AG04450 (cell line): ENCODE measurements at places on chromosomes 3 and 15.

GRCh38 chr3:64827019-64827418, 139.2 kb upstream of the ADAMTS9 start:
- DNase-seq: no peak

GRCh38 chr3:51591231-51591630, 52.7 kb downstream of the RAD54L2 start:
- DNase-seq: no peak

DNA sequence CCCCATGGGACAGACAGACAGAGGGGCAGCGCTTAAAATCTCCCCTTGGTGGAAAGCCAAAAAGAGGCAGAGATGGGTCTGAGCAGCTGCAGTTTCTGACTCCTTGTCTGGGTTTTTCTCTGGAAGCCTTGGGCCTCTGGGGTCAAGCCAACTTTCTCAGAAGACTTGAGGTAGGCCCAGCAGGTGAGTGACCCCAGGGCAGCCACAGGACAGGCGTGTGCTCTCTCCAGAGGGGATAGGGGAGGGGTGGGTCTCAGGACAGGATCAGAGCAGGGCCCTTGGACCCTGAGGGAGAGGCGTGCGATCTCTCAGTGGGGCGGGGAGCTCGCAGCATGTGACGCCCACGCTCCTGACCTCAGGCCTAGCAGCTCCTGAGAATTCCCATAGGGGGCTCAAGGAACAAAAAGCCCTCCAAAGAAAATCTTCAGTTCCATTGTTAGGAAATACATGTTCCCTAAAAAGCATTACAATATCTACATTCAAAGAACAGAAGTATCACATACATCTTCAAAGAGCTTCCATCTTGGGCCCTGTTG, 34.6 kb upstream of the DUSP7 start:
- no peak for DNase-seq

DNA sequence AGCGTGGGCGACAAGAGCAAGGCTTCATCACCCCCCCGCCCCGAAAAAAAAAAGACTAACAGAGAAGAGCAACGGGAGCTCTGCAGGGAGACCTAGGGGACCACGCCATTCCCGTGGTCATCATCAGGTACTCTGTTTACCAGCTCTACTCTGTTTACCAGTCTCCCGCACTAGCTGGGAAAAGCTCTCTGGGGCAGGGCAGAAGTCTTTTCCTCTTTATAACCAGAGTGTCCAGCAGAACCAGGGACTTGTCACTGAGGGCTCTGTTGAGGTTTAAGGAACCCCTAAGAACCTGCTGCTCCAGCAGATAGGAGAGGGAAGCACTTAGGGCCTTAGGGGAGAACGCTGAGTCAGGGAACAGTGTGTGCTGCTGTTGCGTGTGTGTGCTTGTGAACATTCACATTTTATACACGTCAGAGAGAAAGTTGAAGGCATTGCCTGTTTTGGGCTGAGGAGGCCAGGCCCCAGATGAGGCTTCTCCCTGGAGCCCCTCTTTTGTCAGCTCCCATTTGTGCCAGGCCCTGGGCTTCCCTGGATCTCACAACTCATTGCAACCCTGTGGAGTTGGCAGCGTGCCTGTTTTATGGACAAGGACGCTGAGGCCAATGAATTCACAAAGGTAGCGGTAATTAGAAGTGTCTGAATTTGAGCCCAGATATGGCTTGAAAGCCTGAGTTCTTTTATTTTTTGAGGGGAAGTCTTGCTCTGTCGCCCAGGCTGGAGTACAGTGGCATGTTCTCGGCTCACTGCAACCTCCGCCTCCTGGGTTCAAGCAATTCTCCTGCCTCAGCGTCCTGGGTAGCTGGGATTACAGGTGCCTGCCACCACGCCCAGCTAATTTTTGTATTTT, 24.2 kb upstream of the ERICH6 start:
- no peak for DNase-seq

- DNase-seq: no peak
Observed at GRCh38 chr15:89127054-89127702, 38.9 kb downstream of the ABHD2 start.

- no peak for DNase-seq
Observed at GRCh38 chr15:57286446-57287122, 89.7 kb upstream of the CGNL1 start.

DNA sequence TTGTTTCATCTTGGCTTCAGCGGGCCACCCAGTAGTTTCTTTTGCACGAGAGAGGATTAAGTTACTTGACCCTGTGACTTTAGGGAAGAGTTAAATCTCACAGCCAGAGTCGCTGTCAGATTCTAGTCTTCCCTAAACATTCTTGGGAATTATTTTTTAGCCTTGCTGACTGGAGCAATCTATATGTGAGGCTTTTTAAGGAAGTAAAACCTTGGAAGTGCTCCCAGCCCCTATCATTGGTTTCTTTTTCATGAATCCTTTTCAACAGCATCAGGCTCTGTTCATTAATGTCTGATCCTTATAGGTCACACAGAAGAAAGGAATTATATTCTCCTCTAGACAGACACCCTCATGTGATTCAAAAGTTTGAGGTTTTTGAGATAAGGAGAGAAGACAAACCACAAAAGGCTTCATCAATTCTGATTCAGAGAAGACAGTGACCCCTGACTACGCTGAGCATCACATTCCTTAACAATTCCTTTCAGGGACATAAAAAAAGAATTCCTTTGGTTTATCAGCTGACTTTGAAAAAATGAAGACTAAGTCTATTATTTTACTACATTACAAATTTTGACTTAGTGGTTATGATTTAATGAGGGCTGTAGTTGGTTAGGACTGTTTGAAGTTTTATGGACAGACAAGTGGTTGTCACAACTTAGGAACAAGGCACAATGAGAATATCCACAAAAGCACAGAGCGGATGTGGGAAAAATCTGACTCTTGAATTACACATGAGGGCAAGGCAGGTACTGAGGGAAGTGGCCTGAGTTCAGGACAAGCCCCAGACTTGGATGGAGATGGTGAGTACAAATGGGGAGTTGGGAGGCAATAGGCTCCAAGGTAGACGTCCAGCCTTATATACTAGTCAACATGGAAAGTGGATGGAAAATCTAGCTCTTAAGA, 171.1 kb upstream of the STT3B start:
- no peak for DNase-seq

- DNase-seq: no peak
Observed at GRCh38 chr3:64133272-64133671, 92.0 kb downstream of the PRICKLE2 start.

DNA sequence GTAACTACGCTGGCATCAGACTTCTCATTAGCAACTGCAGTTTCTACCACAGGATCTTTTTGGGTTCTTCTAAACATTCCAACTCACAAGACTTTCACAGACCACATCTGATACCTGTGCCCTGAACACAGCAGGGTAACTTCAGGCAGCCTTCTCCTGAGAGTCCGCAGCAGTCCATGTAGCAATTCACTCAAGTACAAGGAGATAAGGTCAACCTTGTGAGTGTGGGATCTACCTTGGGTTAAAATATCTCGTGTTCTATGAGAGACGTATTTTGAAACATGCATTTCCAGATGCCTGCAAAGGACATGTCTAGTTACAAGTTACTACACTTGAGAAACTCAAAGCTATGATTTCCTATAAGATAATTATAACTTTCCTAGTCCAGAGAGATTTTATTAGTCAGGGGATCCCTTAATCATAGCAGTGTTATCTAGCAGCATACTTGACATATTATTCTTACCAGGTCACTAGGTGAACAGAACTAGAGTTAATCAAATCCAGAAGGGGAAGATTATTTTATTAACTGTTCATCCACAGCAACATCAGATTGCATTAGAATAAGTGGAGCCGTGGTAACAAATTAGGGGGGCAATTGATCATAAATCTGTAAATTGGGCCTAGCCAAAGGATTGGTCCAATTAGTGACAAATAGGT, 66.4 kb downstream of the ASTE1 start:
- no peak for DNase-seq

GRCh38 chr15:76338486-76339304, 2.1 kb downstream of the ISL2 start:
- DNase-seq: no peak

GRCh38 chr15:88174571-88174970, 82.0 kb downstream of the NTRK3 start:
- DNase-seq: no peak

- no peak for DNase-seq
Observed at GRCh38 chr15:74108111-74108510, 22.3 kb upstream of the ISLR2 start.

DNA sequence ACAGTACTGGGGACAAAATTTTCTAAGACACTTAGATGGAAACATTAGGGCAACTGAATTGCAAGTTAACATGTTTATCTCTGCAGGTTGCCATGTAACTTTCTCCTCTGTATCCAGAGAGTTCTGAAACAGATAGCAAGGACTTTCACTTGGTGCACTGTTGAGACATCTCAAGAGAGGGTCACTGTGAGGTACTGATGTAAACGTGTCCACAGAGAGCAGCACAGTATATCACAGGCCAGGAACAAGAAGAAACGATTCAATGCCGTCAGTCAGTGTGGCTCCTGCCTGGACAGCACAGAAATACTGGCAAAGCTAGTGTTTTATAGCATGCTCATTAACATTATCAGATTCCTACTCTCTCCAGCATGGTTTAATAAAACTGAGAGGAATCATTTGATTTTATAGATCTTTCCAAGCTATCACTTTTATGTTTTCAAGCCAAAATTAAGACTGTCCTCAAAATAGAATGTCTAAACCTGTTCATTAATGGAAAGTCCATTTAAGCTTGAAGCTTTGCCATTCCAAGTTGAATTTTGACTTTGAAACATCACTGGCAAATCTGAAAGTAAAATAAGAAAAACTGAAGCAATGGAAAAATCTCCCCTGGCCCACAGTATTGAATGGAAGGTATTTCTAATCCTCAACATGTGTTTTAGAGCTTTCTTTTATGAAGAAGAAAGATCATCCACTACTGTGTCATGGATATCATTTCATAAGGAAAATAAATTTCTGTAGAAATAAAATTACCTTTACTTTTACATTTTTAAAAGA, 102.7 kb downstream of the IMPG2 start:
- DNase-seq: no peak

DNA sequence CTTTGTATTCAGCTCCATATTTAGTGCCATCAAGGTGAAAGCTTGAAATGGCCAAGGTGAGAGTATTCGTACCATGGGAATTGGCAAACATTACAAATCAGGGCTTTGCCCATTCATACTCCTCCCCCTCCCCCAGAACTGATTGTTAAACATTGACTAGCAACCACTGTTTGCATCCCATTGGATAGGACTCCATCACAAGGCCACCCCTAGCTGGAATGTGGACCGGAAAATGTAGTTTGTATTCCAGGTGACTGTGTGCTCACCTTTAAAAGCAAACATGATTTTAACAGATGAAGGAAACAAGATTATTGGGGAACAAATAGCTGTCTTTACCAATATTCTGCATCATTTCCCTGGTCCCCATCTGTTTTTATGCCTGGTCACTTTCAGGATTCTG, 14.1 kb downstream of the ST3GAL6 start:
- DNase-seq: no peak

- no peak for DNase-seq
Observed at GRCh38 chr15:68541743-68542142, 37.0 kb upstream of the CORO2B start.

- no peak for DNase-seq
Observed at GRCh38 chr3:24662449-24663345, 168.0 kb upstream of the THRB start.

- DNase-seq: no peak
Observed at GRCh38 chr3:134852893-134853351, 57.9 kb downstream of the EPHB1 start.

DNA sequence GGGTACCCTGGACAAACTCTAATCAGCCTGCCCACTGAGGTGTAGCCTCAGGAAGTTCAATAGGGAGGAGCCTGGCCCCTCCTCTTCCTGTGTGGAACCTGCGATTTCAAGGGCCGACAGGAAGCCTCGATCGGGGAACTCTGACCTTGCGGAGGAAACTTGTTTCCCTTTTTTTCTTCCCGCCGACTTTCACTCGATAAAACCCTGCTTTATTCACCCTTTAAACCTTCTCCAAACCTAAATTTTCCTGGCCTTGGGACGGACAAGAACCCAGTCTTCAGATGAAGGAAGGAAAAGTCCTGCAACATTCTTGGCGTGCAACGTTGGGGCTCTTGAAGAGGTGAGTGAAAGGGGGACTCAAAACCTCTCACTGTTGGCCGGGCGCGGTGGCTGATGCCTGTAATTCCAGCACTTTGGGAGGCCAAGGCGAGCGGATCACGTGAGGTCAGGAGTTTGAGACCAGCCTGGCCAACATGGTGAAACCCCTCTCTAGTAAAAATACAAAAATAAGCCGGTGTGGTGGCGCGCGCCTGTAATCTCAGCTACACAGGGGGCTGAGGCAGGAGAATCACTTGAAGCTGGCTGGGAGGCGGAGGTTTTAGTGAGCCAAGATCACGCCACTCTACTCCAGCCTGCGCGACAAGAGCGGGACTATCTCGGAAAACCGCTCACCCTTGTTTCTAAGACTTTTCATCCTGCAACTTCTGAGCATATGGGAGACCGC, 208.2 kb downstream of the ZNF385D start:
- no peak for DNase-seq

DNA sequence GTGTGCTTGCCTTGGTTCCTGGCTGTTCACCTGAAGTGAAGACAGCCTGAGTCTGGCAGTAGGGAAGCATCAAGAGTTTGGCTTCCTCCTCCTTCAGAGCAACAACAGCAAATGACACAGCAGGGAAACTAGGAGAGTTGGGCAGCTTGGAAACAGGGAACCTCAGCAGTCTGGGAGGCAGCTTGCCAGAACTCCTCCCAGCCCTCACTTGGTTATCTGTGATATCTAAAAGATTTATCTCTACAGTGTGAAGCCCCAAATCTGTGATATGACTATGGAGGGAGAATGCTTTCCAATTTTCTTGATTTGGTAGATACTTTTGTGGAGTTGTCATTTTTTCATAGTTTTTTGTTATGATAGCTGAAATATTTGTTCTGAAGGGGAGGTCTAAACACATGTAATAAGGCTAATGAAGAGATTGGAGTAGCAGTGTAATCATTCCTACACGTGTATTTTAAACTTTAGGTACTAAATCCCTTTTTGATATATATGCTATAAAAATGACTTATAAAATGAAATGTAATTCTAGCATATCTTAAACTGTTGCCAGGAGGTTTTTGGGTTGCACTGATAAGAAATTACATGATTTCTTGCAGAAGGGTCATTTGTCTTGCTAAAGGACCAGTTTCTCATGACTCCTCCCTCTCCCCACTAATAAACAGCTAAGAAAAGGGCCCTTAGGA, 20.8 kb downstream of the UBE2E1 start:
- DNase-seq: no peak

- no peak for DNase-seq
Observed at GRCh38 chr3:45682786-45683185, 6.4 kb upstream of the SACM1L start.
